ENCODE measurements at places on chromosomes 12 and 14. TPM values are rescaled to one million over a fixed set of nuclear protein-coding genes. Genes with fewer than 3 reads are reported as not detected.
A peak's percentile ranks its signal among the peaks of the same experiment; 100 is the strongest.

GRCh38 chr12:58176296-58176869, 235.0 kb downstream of the ATP23 start:
- DNase-seq = peak; percentile 49

DNA sequence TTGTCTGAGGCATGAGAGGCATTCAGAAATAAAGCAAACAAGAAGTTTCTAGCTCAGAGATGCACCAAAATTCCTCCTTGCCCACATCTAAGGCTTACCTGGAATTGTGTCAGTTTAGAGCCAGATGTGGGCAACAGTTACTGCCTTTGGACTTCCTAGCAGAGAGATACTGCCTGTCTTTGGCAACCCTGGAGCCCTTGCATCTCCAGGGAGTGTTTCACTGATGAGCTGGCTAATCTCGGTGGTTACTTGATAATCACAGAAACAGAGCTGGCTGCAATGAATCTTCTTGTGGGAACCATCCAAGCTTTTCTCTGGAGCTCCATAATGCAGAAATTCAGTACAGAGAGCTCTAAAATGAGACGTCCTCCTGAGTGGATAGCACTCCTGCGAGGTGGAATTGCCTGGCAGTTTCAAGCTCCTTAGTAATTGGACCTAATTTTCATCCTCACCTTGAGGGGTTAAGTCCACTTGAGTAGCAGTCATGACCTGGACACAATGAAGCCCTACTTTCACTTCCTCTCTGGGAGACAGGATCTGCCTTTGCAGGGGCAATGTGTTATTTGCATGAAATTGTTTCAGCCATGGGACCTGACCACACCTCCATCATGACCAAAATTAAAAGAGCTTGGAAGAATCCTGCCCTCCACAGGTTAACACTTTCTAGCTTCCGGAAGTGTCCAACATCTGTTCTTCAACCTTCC, 108.8 kb upstream of the ARHGAP5 start:
- no peak for DNase-seq

DNA sequence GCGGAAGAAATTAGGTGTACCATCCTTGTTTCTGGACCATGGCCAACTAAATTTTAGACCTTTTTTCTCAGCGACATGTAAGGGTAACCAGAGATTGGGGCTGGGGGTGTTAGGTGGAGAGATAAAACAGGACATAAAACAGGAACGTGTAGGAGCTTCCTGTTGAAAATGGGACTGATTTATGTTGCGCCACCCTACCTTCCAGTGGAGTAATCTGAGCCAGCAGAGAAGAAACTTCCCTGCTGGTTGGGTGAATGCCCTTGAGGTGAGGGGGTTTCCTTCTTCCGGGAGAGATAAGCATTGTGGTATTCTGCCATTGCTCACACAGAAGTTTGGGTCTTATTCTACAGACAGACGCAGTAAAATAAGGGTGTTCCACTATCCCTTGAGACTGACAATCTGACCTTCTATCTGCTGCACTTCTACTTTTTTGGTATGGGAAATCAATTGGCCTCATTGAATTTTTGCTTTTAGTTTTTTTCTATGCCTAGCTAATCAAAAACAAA, 417.6 kb downstream of the PCNX1 start:
- peak; percentile 16 for DNase-seq

GRCh38 chr12:83074358-83074894, 387.7 kb downstream of the TMTC2 start:
- no peak for DNase-seq

DNA sequence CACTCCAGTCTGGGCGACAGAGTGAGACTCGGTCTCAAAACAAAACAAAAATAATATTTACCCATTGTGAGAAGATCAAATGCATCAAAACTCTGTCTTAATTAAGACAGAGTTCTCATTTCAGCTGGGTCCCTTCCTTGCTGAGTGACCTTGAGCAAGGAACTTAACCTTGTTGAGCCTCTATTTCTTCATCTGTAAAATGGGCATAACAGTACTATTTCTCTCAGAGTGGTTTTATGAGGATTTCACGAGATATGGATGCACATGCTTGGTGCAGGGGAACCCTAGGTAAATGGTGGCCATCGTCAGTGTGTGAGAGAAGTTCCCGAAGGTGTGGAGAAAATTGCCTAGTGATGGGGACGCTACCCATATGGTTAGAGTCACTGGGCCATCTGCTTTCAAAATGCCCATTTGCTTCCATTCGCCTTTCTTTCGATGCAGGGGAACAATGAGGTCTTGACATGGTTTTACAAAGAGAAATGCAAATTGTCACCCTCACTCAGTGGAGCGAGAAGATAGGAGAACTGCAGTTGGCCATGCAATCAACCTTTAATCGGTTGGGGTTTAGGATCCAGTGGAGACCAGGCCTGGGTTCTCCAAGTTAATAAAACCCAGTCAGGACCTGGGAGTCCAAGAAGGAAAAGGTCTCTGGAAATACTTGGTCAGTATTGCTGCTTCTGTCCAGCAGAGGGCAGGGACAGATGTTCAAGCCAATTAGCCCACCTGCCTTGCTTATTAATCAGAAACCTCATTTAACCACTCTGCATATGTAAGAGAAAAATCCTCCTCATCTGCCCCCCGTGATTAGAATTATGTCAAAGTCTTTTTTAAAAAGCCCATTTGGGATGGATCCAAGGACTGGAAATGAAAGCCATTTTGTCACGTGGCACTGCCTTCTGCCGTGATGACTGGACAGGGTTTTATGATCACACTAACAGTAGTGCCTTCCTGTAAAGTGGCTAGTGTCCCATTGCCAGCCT, 37.2 kb downstream of the CFAP251 start:
- DNase-seq = no peak

The PPFIBP1 gene
- 184 TPM for total RNA-seq

DNA sequence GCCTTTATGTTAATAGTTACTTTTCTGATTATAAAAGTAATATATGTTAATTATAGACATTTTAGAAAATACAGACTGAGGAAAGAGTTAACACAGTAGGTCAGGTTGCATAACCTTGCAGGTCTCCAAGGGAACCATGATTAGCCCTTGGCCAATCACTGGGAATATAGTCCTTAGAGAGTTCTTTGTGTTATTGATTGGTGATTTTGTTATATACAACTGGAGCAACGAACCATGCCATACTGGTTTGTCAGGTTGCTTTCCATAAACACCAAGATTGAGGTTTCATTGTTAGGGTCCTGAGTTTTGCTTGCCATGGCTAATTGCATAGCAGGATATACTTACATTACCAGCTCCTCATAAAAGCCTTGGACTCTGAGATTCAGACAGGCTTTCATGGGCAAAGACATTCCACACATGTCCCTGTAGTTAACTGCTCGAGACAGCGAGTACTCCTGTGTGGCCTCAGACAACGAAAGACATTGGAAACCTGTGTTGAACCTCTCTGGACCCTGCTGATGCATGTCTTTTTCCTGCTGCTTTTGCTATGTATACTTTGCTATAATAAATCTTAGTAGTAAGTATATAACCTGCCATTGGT, 33.7 kb downstream of the MAPK1IP1L start:
- DNase-seq = no peak

- no peak for DNase-seq
Observed at GRCh38 chr14:95495076-95495475, 21.4 kb downstream of the SYNE3 start.

DNA sequence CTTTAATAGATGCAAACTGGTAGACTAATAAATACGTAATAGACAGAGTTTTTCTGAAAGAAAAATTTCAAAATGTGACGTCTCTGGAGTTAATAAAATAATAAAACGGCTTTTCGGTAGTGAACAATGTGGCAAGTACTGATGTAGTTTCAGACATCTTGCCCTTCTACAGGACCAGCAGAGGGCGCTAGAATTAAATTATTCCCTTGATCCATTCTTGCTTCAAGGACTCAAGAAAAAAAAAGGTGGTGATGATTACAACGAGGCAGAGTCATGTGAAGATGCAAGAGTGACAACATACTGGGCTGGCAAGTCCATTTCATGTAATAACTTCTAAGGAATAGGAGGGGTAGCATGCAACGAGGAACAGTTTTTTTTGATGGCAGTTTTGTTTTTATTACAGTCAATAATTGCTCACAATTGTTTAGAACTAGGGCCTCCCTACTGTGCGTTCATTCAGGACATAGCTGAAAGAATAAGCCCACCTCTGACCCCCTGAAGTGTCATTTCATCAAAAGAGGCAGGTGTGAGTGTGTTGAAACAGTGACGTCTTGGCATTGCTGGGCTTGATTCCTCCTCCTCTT, 101.0 kb upstream of the GZMB start:
- peak; percentile 46 for DNase-seq

GRCh38 chr14:80523518-80524117, 312.3 kb upstream of the DIO2 start:
- DNase-seq = no peak

The ANG gene
- 6.5 TPM for total RNA-seq

- DNase-seq = no peak
Observed at GRCh38 chr12:12294215-12295005, 27.6 kb upstream of the LRP6 start.

The LBHD2 gene
- total RNA-seq = not detected

- no peak for DNase-seq
Observed at GRCh38 chr12:10339053-10339840, 31.6 kb downstream of the KLRD1 start.

The SLC38A4 gene
- not detected for total RNA-seq

GRCh38 chr12:7459973-7460372, 16.0 kb upstream of the CD163L1 start:
- DNase-seq = no peak

- DNase-seq = no peak
Observed at GRCh38 chr12:109677279-109677691, 36.3 kb upstream of the FAM222A start.

GRCh38 chr12:8012651-8013309, 19.7 kb upstream of the FOXJ2 start:
- DNase-seq = no peak

DNA sequence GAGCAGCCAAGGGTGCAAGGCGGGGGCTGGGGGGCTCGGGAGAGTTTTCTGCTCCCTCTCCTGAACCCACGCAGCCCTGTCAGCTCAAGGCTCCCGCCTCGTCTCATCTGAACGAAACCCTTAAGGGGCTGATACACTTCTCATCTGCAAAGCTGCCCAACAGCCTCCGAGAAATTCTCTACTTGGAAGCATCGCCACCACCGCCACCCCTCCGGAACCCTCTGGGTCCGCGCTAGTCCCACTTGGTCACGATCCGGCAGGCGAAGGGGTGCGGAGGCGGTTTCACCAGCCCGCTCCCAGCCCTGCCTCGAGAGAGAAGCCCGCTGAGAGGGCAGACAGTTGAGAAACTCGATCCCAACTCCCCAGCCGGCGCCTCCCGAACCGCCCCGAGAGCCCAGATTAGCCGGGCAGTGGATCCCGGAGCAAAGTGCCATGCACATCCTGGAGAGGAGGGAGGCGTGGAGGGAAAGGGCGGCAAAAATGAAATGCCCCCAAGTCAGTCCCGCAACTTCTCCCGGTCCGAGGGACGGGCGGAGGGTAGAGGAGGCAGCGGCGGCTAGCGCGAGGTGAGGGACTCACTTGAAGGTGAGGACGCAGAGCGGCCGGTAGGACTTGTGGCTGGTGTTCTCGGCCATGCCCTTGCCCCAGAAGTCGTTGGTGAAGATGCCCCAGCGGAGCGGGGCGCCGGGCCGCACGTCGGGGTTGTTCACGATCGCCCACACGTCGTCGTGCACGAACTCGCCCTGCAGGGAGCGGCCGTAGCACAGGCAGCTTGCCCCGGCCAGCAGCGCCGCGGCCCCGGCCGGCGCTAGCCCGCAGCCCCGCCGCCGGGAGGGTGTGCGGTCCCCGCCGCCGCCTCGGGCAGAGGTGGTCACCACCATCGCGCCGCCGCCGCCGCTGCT, 620 bp downstream of the TMTC1 start:
- peak; percentile 35 for DNase-seq

DNA sequence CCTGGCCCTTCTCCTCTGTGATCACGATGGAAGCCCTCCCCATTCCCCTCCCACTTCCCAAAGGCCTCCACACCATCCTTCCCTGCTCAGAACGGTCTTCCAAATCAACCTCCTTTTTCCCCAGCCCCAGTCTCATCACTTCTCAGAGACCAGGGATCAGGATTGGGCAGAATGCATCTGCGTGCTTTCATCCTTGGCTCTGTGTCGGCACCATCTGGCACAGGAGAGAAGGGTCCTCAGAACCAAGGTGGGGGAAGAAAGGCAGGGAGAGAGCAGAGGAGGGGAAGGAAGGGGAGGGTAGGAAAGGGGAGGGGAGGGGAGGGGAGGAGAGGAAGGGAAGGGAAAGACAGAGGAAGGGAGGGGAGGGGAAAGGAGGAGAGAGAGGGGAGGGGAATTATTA, 52.4 kb upstream of the FICD start:
- DNase-seq = no peak

The RPL10L gene
- not detected for total RNA-seq

DNA sequence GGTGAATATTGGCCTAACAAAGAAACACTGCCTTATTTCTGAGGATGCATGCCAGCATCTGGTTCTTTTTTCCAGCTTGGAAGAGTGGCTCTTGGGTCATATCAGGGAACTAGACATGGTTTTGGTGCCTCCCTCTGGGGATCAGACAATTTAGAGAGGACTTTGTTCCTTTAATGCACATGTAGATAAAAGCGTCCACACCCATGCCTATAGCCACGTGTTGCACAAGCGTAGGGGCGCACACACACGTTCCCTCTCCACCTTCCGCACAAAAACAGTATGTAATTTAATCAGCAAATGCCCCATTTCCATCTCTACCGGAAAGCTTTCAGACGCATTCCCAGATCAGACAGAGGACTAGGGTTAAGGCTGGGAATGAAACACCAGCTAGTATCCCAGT, 61.7 kb upstream of the RIC8B start:
- DNase-seq = no peak

- no peak for DNase-seq
Observed at GRCh38 chr12:120247183-120247582, 18.3 kb downstream of the PXN start.

GRCh38 chr12:109196332-109196731, 79.9 kb downstream of the ACACB start:
- DNase-seq = no peak

The NELL2 gene
- total RNA-seq = 1.7 TPM

The TEP1 gene
- total RNA-seq = 44.0 TPM

DNA sequence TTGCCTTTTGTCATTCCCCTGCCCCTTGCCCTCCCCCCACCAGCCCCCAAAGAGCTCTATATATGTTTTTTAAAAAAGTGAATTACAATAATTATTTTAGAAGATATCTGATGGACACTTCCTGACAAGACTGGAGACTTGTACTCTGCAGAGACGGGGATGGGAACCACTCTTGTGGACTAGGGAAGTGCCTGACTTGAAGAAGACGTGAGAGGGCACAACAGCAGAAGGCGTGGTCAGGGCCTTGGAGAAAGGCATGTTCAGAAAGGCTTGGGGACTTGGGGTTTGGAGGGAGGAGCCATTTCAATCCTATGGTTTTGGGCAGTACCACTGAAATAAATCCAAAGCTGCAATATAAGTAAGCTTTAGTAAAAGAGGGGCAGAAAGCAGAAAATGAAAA, 154.7 kb downstream of the APAF1 start:
- no peak for DNase-seq

GRCh38 chr14:106507354-106507753, 981.0 kb downstream of the TMEM121 start:
- DNase-seq = no peak

- DNase-seq = no peak
Observed at GRCh38 chr14:55693904-55694303, 113.9 kb downstream of the KTN1 start.

The KRT6A gene
- not detected for total RNA-seq

GRCh38 chr12:104827587-104827986, 130.5 kb downstream of the SLC41A2 start:
- DNase-seq = peak; percentile 20
